ENCODE measurements at places on chromosomes 5 and 9.

DNA sequence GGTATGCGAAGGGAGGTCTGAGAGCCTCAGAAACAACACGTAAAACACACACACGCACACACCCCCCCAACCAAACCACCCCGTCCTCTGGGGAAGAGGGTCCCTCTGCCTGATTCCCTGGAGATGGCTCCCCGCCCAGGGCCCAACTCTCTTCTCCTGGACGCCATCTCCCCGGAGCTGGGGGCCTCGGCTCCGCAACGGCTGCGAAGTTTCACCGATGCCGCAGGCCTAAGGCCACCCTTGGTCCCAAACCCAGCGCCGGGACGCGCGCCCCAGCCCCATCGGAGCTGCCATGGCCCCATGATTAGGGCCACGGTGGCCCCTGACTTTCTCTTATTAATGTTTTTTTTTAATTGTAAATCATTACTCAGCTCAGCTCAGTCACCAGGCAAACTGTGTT is 181.4 kb upstream of the TBCA start:
- DNase-seq = no peak

DNA sequence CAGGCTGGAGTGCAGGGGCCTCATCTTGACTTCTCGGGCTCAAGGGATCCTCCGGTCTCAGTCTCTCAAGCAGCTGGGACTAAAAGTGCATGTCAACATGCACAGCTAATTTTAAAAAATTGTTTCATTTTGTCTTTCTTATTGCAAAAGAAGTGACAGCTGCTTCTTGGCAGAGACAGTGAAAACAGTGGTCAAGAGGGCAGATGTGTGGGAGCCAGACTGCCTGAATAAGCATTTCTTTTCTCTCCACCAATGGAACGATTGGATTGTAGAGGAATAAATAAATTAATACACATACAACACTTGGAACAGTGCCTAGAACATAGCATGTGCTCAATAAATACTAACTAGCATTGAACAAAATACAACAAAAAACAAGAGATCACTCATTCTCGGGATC is 27.4 kb upstream of the KIF4B start:
- no peak for DNase-seq

DNA sequence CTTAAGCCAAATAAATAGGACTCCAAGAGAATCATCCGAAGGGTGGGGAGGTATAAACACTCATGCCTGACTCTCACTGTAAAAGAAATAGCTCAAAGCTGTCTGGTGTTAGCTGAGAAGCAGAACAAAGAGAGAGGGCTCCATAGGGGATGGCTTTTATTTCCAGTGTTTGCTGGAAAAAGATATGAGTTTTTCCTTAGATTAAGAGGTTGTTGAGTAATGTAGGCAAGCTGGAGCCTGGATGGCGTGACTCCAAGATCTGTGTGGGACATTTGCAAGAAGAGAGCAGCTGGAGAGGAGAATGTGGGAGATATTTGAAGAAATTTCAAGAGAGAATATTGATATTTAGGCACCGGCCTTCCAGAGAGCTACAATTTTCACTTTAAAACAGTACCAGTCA is 793.7 kb upstream of the RGMB start:
- no peak for DNase-seq

DNA sequence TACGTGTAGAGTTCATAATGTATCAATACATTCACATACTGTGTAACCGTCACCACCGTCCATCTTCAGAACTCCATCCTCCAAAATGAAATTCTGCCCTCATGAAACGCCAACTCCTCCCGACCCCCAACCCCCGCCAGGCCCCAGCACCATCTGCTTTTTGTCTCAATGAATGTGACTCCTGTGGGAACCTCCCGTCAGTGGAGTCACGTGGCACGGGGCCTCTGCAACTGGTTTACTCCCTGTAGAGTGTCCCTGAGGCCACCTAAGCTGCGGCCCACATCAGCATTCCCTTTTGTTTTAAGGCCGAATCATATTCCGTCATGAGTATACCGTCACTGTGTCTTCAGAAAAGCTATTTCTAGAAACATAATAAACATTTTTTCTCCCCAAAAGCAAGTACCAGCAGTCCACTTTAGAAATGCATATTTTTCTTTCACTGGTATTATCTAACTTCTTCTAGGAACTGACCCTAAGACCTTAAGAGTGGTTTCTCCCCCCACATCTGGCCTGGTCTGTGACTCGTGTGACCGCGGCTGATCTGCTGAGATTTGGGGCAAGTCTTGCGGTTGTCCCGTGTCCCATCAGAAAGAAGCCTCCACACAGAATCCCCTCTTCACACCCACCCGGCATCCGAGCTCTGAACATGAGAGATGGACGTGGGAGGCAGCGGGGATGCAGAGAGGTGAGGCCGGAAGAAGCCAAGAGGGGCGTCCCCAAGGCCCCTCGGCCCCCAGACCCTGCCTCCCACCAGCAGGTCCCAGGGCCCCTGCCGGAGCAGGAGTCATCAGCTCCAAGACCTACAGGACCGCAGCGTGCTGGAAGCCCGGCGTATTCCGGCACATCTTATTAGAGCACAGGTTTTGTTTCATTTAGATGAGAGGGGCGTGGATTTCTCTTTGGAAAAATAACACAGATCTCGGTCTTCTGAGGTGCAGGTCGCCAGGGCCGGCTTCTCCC is 38.3 kb downstream of the SLC6A3 start:
- no peak for DNase-seq

All from activated naive CD4-positive, alpha-beta T cell treated with Interleukin-2 at 50 U/mL for 16 hours (primary cell).